ENCODE measurements at places on chromosomes 1 and 21. TPM values are rescaled to one million over a fixed set of nuclear protein-coding genes. Genes with fewer than 3 reads are reported as not detected.

DNA sequence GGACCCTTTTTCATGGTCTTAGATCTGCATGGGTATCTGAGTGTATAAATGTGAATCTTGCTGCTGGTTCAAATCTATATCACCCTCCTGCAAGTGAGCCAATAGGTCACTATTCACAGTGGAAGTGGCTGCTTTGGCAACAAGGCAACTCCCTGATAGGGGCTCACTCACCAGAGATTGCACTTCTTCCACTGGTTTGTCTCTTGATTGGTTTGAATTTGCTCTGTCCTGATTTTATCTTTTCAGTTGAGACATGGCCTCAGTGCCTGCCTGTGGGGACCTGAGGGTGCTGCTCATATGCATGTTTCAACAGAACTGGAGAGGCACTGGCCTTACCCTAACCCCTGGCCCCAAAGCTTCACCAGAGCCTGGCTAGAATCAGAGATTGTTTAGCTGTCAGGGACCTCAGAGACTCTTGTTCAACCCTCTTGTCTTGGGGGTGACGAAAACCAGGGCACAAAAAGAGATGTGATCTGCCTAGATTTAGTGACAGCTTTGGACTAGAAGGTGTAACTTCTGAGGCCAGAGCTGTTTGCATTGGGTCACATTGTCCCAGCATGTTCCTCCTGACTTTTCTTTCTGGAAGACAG is 16.9 kb downstream of the AVPR1B start:
- H3K4me3 ChIP-seq = peak overlapping the region; percentile 64
- peaks cover 67% of the 10 kb centered on the region for H3K4me1 ChIP-seq
- H3K27me3 ChIP-seq = no peaks in the 10 kb centered on the region
- H3K27ac ChIP-seq = no peak overlapping the region
- no peak for DNase-seq

DNA sequence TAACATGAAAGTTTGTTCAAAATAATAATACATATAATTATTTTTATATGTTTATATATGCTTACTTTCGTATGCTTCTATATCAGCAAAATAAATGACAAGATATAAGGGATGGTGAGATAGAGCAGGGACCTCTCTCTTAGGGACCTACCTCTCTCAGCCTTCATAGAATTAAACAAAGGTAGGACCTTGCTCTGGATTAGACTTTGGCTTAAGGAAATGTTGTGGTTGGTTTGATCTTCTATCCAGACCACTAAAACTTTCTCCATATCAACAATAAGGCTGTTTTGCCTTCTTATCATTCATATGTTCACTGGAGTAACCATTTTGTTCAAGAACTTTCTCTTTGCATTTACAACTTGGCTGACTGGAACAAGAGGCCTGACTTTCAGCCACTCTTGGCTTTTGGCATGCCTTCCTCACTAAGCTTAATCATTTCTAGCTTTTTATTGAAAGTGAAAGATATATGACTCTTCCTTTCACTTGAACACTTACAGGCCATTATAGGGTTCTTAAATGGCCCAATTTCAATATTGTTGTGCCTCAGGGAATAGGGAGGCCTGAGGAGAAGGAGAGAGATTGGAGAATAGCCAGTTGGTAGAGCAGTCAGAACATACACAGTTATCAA is 14.4 kb downstream of the FRRS1 start:
- no peak for DNase-seq
- H3K27ac ChIP-seq = no peak overlapping the region
- H3K36me3 ChIP-seq = no peaks in the 10 kb centered on the region
- H3K27me3 ChIP-seq = no peaks in the 10 kb centered on the region

- H3K36me3 ChIP-seq = no peaks in the 10 kb centered on the region
- no peaks in the 10 kb centered on the region for H3K27me3 ChIP-seq
- H3K27ac ChIP-seq = no peak overlapping the region
Observed at GRCh38 chr1:87462894-87463293, 134.2 kb downstream of the LMO4 start.

- no peak for DNase-seq
- H3K27ac ChIP-seq = peak overlapping the region; percentile 71
- peaks cover 66% of the 10 kb centered on the region for H3K4me1 ChIP-seq
- no peaks in the 10 kb centered on the region for H3K27me3 ChIP-seq
- no peak overlapping the region for H3K4me3 ChIP-seq
- peaks cover 7% of the 10 kb centered on the region for H3K36me3 ChIP-seq
Observed at GRCh38 chr21:36185523-36185922, 28.9 kb downstream of the DOP1B start.

- DNase-seq = peak; percentile 43
- peak overlapping the region; percentile 95 for H3K4me3 ChIP-seq
- no peaks in the 10 kb centered on the region for H3K27me3 ChIP-seq
- H3K4me1 ChIP-seq = peaks cover 19% of the 10 kb centered on the region
- peak overlapping the region; percentile 89 for H3K27ac ChIP-seq
Observed at GRCh38 chr1:35717911-35718476, 690 bp downstream of the C1orf216 start.

DNA sequence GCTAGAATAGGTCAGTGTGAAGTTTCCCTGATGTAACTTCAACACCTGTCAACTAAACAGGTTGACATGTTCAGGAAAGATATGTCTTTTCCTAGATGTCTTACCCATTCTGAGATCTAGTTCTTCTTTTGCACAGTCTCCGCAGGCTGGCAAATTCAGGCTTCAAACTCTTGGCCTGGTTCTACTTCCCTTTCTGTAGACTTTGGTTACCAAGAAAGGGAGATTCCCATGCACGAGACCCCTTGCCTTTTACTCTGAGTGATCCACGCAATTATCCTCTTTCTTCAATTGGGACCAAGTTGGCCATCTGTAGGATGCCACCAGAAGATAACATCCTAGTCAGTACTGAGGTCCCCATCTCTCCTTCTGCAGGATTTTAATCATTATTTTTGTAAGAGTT is 2.0 kb downstream of the CFAP45 start:
- peaks cover 60% of the 10 kb centered on the region for H3K4me1 ChIP-seq
- no peaks in the 10 kb centered on the region for H3K36me3 ChIP-seq
- H3K27me3 ChIP-seq = no peaks in the 10 kb centered on the region
- H3K27ac ChIP-seq = no peak overlapping the region
- H3K4me3 ChIP-seq = no peak overlapping the region

PKP1 gene
- polyA plus RNA-seq = not detected

CHIA gene
- polyA plus RNA-seq = not detected

MFSD2A gene
- polyA plus RNA-seq = 6.8 TPM

AMY2A gene
- polyA plus RNA-seq = not detected

NBPF4 gene
- polyA plus RNA-seq = not detected

TMPRSS15 gene
- not detected for polyA plus RNA-seq

ASH1L gene
- 7.6 TPM for polyA plus RNA-seq

All from CD14-positive monocyte (primary cell).